ENCODE measurements at places on chromosomes 4 and X.

GRCh38 chrX:107715331-107716117 is 60.1 kb downstream of the TSC22D3 start:
- no peak for DNase-seq

- DNase-seq: no peak
Measured at GRCh38 chr4:31246856-31247255, 526.7 kb downstream of the PCDH7 start.

GRCh38 chrX:39629001-39629400 is 468.8 kb downstream of the BCOR start:
- no peak for DNase-seq

GRCh38 chrX:44876086-44876485 is 3.1 kb downstream of the KDM6A start:
- DNase-seq: no peak

DNA sequence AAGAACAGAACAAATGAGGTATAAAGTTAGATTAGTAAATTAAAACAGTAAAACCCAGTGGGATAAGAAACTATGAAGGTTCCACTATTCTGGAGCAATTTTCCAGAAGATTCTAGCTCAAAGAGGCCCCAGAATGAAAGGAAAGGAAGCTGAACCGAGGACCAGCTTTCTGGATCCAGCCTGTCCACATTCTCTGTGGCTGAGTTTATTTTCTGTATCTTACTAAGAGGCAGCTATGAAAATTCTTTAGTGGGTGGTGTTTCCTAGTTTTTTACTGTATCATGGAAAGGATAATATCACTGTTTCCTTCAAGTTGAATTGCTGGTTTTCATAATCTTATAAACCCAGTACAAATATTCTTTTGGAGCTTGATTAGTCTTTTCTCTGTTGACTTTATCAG is 11.8 kb downstream of the DAPP1 start:
- no peak for DNase-seq

GRCh38 chrX:28127662-28128061 is 146.4 kb upstream of the DCAF8L1 start:
- DNase-seq: no peak

DNA sequence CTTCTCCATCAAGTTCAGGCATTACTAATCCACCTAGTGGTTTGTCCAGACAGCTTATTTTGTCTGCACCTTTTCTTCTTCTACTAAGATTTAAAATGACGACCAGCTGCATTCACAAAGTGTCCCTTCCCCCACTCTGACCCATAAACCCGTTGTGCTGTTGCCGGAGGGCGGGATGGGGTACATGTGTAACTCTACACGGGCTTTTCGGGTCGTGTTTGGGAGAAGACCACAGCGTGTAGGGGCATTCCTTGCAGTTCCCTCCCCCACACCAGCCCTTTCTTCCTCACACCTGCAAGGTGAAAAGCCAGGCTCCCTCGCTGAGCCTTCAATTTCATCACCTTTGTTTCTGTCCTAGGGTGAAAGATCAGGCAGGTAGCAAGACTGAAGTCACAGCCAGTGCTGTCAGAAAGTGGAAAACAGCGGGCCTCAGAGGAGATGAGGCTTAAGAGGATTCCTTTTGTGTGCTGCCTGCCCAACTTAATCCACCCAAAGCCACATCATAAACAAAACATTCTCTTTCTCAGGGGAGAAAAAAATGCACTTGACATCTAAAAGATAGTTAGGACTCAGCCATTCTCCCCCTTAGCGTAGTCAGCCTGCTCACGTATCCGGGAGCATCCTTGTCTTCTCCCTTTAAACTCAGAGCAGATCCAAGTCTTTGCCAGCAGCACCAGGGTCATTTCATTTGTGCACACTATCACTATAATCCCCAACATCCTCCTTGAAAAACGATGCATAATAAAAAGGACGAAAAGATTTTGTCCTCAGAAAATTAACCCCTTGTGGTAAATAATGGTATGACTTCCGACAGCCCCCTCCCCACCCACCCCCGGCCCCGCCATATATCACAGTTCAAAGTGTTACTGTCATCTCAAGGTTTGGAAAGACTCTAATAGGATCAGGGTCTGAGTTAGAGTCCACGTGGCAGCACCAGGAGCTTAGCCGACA is 599.0 kb downstream of the RAB28 start:
- no peak for DNase-seq

DNA sequence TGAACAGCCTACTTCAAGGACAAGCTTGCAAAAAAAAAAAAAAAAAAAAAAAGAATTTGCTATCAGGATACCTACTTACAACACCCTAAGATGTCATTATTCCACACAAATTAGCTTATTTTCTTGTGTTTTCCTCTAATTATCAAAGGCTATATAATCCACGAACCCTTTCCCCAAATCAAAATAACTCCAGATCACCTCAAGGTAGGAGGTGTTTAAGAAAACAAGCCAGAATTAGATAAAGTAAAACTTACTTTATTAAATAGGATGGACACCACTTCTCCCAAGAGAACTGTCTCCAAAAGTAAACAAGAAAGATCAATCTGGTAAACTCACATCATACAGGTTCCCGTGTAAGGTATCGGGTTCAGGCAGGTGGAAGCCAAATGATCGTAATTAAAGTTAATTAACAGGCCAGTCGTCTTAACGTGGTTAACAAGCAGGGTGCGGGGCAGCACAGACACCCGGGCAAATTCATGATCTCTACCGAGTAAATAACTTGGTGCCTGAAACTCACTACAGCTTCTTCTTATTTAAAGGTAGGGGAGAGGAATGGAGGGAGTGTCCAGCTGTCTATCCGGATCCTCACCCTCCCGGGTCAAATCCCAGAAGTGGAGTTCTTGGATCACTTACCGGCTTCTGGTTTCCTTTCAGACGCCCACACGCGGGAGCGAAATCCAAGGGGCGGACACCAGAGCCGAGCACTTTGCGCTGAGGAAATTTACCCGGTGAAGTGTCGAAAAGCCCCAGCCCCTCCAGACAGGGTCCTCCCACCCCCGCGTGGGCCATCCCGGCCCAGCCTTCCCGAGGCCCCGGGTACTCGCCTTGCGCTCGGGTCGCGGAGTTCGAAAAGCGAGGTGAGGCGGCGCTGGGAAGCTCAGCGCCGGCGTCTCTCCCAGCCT is 708 bp downstream of the ARAP2 start:
- DNase-seq: peak; percentile 29

GRCh38 chrX:70398899-70399298 is 24.2 kb upstream of the GDPD2 start:
- no peak for DNase-seq

DNA sequence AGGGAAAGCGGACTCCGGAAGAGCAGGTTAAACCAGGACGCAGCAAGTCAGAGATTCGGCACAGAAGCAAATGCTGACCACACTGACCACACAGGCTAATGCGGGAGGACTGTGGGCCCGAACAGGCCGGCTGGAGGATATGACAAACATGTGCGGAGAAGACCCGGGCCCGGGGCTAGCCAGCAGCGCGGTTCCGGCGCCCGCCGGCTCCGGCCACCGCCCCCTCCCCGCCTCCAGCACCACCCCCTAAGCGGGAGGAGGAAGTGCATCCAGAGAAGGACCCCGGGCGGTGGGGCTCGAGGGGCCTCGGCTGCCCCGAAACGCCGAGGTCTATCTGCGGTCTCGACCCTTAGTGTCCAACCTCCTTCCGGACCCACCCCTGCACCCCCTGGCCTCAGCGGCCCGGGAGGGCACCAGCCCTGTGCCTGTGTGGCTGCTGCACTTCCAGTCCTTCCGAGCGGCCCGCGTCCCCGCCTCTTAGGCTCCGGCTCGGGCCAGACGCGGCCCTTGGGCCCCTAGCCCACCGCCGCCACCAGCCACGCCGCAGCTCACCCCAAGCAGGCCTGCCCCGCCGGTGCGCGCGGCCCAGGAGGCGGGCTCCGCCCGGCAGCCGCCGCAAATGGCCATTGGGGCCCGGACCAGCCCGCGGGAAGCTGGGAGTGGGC is 2.1 kb downstream of the ELOVL6 start:
- DNase-seq: no peak

GRCh38 chr4:1057403-1057745 is 45.9 kb downstream of the FGFRL1 start:
- DNase-seq: no peak

- DNase-seq: no peak
Measured at GRCh38 chr4:12110627-12111026, 681.9 kb upstream of the HS3ST1 start.

GRCh38 chr4:159267869-159268285 is 165.0 kb downstream of the RAPGEF2 start:
- DNase-seq: no peak

DNA sequence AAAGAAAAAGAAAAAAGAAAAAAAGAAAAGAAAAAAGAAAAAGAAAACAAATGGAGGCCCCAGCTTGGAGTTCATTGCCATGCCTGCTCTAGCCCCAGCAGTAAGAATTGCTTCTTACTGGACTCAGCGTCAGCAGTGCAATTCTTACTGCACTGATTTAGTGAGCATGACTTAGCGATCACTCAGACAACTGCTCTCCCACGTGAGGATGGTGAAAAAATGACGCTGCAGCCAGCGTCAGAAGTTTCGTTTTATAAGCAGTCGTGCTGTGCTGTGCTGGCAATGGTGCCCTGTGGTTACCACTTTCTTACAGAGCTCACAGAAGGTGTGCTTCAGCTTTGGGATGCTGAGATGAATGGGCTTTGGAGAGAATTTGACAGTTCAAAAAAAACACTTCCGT is 68.3 kb upstream of the DDX3X start:
- peak; percentile 23 for DNase-seq

- DNase-seq: no peak
Measured at GRCh38 chr4:82901183-82901718, 716 bp downstream of the THAP9 start.

DNA sequence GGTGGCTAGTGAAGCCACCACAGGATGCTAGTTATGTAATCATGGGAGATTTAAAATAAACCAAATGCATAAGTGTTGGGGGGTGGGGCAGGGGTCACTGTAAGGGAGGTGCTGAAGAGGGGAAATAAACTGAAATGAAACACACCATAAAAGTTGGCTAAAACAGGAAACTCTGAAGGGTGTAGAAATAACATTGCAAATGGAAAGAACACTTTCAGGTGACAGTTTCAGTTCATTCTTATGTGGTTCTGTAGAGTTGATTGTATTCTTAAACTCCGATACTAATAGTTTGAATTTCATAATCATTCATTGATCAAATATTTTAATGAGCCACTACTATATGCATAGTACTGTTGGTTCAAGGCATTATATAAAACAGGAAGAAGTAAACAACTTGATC is 80.1 kb downstream of the HDAC8 start:
- DNase-seq: no peak

DNA sequence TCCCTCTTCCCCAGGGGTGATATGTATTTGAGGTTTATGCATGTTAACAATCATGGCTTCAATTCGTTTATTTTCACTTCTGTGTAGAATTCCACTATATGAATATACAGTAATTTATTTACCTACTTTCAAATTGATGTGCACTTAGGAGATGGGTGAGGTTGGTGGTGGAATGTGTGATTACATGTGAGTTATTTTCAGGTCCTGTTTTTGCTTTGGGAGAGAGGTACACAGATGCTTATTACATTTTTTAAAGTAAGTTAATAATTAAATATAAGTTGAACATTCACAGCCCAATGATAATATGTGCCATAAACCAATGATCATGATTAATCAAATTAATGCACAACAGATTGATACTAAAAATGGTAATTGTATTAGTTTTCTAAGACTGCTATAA is 79.5 kb downstream of the SPRY1 start:
- no peak for DNase-seq

DNA sequence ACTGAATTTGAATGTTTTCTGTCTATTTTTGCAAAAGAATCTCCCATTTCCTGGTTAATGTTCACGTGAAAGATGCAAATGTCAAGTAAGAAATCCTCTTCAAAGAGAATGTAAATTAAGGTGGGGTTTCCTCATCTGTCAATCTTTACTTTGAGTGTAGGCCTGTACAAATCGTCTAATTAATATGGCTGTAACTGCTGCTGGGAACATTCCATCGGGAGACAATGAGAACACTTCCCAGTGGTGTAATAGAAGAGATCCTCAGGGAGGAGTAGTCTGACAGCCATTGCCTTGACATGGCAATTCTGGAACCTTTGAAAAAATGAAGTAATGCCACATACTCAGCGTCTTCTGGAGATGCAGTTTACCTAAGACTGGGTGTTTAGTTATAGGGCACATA is 3.7 kb downstream of the EREG start:
- DNase-seq: no peak

- no peak for DNase-seq
Measured at GRCh38 chr4:81737865-81738559, 266.3 kb upstream of the RASGEF1B start.

GRCh38 chr4:124964852-124965496 is 252.4 kb upstream of the ANKRD50 start:
- DNase-seq: no peak

- DNase-seq: no peak
Measured at GRCh38 chrX:24902806-24903205, 113.0 kb downstream of the ARX start.

GRCh38 chrX:39645178-39645895 is 452.4 kb downstream of the BCOR start:
- DNase-seq: no peak

DNA sequence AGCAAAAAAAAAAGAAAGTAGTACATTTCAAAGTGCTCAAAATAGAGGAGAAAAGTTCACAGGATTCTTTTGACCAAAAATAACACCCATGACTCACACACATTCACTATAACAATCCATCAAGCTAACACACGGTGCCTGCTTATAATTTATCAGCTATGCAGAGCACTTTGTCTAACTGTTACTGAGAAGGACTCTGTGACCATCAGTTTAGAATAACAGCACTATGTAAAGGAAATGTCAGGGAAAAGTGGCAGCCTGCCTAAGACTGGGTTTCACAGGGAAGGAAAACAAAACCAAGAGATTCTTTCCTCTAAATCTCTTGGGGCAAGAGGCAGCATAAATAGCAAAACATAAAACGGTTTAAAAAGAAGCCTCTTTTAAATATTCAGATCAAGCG is 54.8 kb downstream of the CCDC149 start:
- no peak for DNase-seq

- no peak for DNase-seq
Measured at GRCh38 chrX:31459361-31459760, 387.5 kb upstream of the FTHL17 start.

DNA sequence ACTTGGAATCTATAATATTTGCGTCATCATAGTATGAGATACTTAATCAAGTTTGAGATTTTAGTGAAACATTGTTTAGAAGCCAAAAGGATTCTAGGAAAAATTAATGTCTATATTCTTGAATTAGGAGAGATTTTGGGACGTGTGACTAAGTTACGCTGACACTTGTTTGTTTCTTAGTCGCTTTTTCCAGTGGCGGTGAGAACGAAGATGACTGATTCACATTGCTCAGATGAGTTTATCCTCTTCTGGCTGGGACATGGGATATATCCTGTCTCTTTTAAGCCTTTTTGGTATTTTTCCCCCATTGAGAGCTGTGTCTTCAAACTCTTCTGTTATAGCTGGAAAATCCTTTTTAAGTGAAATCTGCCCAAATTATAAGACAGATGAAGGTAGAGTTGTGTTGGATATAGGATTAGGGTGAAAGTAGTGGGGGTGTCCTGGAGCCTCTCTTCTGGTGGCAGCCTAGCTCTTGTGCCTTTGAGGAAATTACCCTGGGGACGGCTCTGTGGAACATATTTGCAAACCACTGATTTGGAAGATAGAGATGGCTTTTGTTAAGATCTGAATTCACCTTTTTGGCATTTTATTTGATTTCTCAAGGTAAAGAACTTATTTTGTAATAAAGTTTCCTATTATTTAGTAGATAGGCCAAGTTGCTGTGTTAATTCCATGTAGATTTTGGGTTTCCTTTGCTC is 49.7 kb downstream of the HTT start:
- DNase-seq: no peak

All from stimulated activated CD4-positive, alpha-beta T cell treated with anti-CD3 and anti-CD28 coated beads, Interleukin-1b, Interleukin-23, amount 100 ng/mL, for 4 hours (primary cell).